ENCODE measurements at places on chromosomes 12 and 14.

- no peak for DNase-seq
Measured at GRCh38 chr12:8742501-8742900, 44.7 kb downstream of the RIMKLB start.

GRCh38 chr14:33560718-33561431 is 390.0 kb downstream of the EGLN3 start:
- no peak for DNase-seq

DNA sequence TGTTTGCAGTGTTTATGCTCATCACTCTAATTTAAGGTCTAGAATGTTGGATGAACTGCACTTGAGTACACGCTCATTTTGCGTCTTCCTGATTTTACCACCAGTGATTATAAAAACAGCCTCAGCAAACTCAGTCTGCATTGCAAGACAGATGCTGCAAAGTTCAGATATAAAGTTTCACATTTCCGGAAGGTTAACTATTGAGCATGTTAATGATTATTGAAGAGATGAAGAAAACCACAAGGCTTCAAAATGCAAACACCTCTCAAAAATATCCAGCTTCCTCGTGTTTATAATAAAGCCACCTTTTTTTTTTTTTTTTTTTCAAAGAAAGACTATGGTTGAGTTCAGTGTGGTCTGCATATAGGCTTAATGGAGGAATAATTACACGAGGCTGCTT is 92.1 kb upstream of the BMP4 start:
- DNase-seq: no peak

DNA sequence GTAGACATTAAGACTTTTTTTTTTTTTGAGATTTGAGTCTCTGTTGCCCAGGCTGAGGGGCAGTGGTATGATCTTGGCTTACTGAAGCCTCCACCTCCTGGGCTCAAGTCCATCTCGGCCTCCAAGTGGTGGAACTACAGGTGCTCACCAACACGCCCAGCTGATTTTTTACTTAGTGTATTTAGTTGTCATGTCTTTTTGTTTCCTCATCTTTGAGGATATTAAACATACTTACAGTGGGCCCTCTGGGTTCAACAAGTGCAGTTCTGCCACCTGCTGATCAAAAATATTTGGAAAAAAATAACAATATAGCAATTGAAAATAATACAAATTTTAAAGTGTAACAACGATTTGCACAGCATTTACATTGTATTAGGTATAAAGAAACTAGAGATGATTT is 4.4 kb upstream of the B4GALNT1 start:
- no peak for DNase-seq

- DNase-seq: no peak
Measured at GRCh38 chr14:24075485-24076301, 4.3 kb downstream of the CPNE6 start.

GRCh38 chr14:75450381-75451276 is 22.8 kb downstream of the JDP2 start:
- DNase-seq: peak; percentile 84

DNA sequence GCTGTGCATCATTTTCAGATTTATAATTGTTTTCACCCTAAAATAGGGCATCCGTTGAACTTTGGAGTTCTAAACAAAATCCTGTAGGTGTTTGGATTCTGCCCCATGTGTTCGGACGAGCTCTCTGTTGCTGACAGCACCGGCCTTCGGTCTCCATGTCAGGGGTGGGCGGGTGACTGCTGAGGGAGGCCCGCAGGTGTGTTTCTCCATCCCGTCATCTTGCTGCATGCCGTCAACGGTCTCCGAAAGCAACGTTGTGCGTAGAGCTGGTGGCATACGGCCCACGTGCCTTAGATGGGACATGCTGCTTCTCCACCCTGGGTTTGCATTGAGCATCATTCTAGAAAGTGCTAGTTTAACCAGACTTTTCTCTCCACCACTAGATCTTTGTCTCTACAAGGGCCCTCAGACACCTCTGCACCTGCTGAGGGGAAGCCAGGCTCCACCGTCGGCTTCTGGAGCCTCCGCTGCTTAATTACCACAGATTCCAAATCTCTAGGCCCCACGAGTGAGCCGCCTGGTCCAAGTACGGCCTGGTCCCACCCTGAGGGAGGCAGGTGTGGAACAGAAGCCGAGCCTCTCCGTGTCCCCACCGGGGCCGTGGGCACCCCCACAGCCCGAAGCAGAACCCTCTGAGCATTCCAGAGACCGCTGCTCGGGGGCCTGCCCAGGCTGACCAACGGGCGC is 15.7 kb upstream of the AMN start:
- peak; percentile 18 for DNase-seq

GRCh38 chr12:75660107-75660530 is 148.7 kb upstream of the KRR1 start:
- DNase-seq: no peak

DNA sequence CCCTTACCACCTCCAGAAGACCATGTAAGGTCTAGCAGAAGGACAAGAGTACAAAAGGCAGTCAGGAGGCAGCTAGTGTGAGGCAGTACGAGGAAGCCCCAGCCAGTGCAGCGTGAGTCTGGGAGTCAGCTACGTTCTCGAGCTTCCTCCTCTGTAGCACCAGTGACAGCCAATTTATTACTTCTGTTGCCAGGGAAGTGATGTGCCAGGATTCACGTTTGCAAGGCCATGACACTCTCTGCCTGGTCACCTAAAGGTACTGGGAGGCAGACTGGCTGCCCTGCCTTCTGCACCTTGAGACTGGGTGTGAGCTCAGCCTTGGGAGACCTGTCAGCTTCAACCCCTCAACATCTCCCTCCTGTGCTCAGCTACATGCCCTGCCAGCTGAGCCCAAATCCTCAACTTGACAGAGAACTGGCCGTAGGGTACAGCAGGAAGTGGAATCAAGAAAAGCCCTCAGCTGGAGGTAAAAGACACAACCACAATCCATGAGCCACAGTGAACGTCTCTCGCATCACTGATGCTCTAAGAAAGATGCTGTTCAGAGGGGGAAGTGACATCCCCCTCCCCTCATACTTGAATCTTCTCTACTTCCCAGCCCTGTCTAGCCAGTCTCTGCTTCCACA is 182.5 kb upstream of the RGS6 start:
- DNase-seq: no peak

GRCh38 chr14:41549282-41549681 is 57.4 kb upstream of the LRFN5 start:
- no peak for DNase-seq

DNA sequence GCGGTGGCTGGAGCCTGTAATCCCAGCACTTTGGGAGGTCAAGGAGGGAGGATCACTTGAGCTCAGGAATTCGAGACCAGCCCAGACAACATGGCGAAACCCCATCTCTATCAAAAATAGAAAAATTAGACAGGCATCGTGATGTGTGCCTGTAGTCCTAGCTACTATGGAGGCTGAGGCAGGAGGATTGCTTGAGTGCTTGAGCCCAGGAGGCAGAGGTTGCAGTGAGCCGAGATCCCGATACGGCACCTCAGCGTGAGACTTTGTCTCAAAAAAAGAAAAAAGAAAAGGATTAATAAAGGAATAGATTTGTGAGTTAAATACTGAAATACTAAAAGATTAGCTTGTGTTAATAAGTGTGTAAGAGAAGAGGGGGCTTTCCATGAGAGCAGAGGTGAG is 29.4 kb downstream of the RPGRIP1 start:
- no peak for DNase-seq
